NCI-H1436 treated with DMSO at 0.1 percent for 48 hours (cell line): ENCODE measurements at places on chromosomes 4 and X.

- DNase-seq: no peak
These were observed 36.6 kb downstream of the DIPK2B start for GRCh38 chrX:45164021-45164621.

DNA sequence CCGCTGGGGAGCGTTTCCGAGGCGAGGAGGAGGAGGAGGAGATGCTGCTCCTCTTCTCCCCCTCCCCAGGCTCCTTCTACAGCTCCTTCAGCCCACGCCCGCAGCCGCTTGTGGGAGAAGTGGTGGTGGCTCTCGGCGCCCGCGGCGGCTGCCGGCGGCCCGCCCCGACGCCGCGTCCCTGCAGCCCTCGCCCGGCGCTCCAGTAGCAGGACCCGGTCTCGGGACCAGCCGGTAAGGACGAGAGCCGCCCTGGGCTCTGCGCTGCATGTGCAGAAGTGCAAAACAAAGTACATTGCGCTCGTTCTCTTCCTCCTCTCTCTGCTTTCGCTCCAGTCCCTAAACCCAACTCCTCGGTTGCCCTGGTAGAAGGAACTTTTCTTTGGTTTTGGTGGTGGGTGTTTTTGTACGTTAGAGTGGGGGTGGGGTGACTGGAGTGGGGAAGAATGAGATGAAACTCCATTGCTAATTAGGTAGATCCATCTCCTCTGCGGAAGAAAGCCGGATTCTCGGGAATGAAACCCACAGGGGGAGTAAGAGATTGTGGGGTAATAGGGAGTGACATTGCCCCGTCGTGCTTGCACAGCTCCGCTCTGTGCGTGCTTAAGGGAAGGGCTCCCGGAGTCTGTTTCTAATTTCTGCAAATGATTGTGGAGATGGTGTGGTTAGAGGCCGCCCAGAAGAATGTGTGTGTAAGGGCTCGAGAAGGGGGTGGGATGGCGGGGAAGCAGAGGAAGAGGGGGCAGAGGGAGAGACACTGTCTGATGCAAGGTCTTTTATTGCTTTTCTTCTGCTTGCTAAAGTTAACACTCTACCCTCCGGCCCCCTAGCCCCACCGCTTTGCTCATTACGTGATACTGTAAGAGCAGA is 677 bp downstream of the PTPN13 start:
- DNase-seq: no peak

- DNase-seq: no peak
These were observed 63.6 kb downstream of the HADH start for GRCh38 chr4:108053251-108053711.

- no peak for DNase-seq
These were observed 195.3 kb downstream of the KCNIP4 start for GRCh38 chr4:21753084-21753760.

GRCh38 chr4:120209706-120210105 is 143.1 kb upstream of the MAD2L1 start:
- DNase-seq: no peak

DNA sequence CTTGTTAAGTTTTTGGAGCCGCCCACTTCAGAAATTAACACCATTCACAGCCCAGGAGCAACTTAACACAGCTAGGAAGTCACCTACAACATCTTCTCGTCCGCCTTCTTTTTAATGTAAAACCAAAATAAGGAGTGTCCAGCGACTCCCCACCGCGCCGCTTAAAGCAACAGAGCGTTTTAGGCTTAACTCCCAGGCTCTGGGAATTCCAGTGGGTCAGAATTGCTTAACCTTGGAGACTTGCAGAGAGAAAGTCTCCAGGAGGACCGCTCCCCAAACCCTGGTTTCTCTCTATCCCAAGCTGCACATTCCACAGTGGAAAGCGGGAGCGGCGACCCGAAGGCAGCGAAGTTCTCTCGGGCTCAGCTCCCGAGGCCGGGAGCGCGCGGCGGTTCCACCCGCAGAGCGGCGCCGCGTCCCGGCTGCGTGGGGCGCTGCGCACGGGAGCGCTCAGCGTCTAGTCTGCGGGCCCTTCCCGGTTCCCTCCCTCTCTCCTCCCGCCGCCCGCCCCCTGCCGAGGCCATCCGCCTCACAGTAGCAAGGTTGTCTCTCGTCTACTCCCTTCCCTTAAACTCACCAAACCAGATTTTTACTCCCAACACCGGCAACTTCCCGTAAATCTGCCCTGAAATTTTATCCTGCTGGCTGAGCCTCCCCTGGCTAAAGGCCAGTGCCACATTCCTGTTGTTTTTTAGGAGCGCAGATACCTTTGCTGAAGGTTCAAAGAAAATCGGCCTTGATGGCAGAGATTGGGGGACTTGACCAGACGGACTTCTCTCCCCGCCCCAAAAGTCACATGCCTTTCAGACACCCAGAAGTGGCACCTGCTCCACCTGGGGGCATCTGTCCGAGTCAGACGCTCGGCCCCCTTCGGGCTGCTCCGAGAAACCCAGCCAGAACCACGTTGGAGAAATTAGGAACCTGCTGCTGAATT is at the start of gene RBM47:
Gene RBM47, minus strand, starts transcription at position 464 of the 934 bp plus-strand sequence. CDS start 190,971 bp downstream, outside the sequence.
- no peak for DNase-seq

DNA sequence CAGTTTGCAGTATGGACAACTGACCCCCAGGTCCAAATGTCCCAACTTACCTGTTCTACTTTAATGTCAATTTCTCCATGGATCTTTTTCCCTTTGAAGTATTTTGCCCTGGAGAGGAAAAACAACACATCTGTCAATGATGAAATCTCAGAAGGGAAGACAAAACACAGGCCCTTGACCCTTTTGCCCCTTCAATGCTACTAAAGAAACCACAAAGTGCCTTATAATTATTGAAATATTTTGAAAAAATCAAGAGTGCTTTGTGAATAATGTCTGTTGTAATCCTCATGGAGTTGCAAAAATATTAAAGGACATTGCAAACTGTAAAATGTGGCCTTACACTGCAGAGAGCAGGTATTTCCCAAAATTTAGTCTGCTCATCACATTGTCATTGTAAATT is 12.6 kb downstream of the SYN1 start:
- no peak for DNase-seq

DNA sequence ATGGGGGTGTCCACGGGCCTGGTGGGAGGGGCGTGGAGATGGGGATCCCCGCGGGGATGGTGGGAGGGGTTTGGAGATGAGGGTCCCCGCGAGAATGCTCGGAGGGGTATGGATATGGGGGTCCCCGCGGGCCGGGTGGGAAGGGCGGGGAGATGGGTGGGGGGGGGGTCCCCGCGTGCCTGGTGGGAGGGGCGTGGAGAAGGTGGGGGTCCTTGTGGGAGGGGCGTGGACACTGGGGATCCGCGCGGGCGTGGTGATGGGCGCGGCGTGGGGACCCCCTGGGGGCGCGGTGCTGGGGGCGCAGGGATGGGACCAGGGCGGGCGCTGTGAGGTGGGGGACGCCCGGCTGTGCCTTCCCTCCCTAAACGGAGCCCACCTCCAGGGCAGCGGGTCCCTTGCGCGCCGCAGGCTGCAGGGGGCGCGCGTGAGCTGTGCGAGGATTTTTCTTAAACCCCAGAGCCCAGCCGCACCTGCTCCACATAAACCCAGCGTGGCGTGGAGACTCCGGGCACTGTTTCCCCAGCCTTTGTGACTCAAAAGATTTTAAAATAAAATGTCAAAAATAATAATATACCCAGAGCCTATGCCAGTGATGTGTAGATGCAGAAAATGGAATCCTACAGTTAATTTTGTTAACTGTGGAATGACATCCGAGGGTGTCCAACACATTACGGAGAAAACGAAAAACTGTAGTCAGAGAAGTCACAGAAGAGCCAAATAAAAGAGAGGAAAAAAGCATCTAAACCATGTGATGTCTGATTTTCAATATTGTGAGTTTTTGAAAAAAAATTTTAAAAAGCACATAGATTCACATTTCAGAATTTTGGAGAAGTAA is 1.5 kb upstream of the ASMTL start:
- DNase-seq: no peak

DNA sequence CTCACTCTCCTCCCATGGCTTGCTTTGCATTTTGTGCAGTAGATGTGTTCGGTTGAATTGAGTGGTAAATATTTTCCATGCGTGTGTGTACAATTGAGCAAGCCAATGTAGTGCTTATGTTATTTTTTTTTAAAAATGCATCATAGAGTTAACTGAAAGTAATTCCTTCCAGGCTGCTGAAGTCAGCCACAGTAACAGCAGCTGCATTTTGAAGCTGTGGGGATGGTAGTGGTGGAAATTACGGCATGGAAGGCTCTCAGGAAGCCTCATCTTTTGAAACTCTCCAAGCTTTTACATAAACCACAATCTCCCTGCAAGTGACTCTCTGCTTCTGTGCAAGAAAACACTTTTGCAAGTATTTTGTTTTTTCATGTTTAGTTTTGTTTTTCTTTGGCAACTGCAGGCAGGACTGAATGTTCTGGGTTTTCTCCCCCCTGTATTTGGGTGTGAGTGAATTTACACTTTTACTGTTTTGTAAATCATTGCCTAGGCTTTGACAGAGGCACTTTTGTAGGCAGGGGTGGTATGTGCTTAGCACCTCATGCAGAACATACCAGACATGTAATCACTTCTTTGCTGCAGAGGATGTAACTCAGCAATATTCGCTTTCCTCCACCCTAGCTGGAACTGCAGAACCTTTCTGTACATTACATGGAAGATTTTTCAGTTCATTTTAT is 56.2 kb downstream of the LRRC66 start:
- no peak for DNase-seq

DNA sequence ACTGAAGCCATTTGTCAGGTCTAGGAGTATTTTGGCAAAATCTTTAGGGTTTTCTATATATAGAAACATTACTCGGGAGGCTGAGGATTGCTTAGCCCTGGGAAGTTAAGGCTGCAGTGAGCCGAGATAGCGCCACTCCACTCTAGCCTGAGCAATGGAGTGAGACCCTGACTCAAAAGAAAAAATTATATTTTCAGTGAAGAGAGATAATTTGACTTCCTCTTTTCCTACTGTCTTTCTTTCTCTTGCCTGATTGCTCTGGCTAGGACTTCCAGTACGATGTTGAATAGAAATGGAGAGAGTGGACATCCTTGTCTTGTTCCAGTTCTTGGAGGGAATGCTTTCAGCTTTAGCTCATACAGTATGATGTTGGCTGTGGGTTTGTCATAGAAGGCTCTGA is 44.4 kb downstream of the UCHL1 start:
- no peak for DNase-seq

DNA sequence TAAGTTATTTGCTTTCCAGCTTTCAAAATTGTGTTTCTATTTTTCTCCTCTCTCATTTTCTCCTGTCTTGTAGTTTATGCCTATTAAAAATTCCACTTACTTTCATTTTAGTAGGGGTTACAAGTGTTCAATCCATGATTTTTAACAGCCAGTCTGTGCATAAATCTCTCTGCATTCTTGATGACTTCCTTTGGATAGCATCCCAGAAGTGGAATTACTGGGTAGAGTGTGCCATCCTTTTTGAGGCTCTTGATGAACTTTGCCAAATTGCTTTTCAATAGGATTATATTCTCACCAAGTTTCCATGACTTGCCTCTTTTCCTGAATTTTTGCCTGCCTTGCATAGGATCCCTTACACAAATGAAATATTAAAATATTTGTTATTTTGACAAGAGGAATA is 58.5 kb downstream of the DIPK2B start:
- DNase-seq: no peak

DNA sequence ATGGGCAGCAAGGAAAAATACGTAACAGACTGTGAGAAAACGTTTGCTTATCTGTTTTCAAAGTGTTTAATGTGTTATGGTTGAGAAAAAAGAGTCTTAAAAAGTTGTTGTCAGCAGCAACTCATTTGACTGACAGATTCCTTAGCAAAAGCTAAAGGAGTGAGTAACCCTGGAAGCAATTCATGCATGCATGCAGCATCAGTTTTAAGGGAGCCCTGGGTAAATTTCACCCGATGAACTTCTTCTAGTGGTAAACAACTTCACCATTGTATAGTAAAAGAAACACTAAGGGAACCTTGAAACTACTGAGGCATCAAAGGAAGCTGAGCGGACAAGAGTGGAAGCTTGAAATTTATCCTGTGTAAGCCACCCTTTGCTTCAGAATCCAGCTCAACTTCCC is 583.2 kb upstream of the INTU start:
- DNase-seq: no peak

DNA sequence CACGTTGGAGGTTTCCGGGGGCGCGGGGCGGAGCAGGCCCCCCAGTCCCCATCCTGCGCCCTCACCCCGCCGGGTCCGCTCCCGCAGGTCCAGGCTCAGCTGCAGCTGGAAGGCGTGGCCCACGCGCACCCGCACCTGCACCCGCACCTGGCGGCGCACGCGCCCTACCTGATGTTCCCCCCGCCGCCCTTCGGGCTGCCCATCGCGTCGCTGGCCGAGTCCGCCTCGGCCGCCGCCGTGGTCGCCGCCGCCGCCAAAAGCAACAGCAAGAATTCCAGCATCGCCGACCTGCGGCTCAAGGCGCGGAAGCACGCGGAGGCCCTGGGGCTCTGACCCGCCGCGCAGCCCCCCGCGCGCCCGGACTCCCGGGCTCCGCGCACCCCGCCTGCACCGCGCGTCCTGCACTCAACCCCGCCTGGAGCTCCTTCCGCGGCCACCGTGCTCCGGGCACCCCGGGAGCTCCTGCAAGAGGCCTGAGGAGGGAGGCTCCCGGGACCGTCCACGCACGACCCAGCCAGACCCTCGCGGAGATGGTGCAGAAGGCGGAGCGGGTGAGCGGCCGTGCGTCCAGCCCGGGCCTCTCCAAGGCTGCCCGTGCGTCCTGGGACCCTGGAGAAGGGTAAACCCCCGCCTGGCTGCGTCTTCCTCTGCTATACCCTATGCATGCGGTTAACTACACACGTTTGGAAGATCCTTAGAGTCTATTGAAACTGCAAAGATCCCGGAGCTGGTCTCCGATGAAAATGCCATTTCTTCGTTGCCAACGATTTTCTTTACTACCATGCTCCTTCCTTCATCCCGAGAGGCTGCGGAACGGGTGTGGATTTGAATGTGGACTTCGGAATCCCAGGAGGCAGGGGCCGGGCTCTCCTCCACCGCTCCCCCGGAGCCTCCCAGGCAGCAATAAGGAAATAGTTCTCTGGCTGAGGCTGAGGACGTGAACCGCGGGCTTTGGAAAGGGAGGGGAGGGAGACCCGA is 14.0 kb downstream of the SHOX start:
- DNase-seq: no peak

- DNase-seq: no peak
These were observed 37.7 kb upstream of the ENPP6 start for GRCh38 chr4:184255361-184255760.

- DNase-seq: no peak
These were observed 150.5 kb upstream of the SPRY1 start for GRCh38 chr4:123246085-123246484.

DNA sequence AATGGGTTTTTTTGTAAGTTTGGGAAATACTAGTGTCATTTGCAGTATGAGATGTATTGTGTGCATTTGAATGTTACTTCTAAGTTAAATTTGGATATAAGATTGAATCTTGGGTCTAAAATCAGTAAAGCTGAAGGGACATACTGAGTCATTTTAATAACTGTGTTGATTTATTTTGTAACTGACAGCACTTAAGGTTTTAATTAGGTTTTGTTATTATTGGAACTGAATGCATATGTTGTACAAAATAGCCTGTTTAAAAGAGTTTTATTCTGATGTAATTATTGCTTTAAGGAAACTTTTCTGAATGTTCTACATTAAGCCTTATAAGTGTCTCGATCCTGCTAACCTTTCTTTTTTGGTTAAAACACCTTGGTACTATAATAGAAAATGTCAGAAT is 396.6 kb downstream of the MAPK10 start:
- no peak for DNase-seq
